Activated T-cell treated with anti-CD3 and anti-CD28 coated beads for 1 hour (primary cell): ENCODE measurements at places on chromosomes 1 and 21.

DNA sequence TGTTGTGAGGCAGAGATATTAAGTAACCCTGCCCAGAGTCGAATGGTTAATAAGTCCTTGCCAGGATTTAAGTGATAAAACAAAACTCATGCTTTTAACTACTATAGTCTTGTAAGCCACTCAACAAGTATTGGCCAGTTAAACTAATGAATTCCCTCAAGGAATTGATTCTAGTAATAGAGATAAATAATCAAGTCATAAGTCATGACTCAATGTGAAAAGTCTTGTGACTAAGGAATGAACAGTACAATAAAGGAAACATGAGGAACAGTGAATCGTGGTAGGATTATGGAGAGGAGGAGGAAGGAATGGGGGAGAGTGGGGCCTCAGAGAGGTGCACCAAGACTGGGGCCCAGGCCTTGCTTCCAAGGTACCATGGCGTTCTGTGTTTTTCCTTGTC lies 104.7 kb downstream of the FGGY start:
- no peak for DNase-seq

DNA sequence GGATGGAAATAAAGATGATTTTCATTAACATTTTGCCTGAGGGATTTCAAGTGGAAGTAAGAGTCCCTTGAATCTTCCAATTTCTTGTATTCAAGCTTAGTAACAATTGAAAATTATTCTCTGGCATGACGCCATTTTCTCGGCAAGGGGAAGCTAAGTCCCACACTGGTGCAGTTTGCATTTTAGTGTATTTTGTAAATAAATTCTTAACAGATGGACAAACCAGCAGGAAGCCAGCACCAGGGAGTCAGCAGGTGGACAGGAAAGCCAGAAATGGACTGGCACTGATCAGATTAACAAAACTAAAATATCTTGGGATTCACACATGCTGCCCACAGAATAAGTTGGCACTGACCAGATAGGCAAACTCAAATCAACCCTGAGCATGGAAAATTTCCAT lies 311.3 kb downstream of the LRRIQ3 start:
- DNase-seq, result no peak

- no peak for DNase-seq
Measured at GRCh38 chr1:94322696-94323095, 85.3 kb upstream of the ARHGAP29 start.

- no peak for DNase-seq
Measured at GRCh38 chr1:150876119-150876454, 312 bp downstream of the ARNT start.

DNA sequence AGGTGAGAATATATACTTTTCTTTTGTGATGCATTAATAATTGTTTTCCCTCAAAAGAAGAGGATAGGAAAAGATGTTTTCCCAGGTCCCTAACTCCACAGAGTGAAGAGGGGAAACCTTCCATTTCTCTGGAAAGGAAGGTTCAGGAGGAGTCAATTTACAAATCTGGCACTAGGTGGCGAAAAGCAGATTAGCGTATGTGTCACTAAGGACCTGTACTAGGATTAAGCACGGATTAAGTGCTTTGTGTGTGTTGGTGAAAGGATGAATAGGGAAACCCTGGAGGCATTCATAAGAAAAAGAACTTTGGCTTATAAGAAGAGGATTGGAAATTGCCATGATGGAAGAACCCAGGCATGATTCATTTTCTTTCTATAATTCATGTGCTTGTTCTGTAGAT lies 410.1 kb upstream of the PLXNA2 start:
- no peak for DNase-seq
